LHCN-M2 (cell line): ENCODE measurements at places on chromosomes 6 and 20. TPM values are rescaled to one million over a fixed set of nuclear protein-coding genes. Genes with fewer than 3 reads are reported as not detected.

DNA sequence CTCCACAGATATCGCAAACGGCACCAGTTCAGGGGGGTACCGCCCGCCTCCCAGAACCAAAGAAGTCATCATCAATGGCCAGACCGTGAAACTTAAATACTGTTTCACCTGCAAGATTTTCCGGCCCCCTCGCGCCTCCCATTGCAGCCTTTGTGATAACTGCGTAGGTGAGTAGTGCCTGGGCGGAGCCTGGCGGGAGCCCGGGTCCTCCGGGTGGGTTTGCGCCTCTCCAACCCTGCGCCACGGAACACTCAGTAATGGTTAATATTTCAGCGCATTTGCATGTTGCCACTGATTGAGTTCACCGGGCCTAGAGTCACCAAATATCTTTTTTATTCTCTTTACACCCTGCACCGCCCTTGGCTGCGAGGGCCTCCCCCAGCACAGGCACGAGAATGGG, 212.0 kb downstream of the ZDHHC14 start:
- DNase-seq, result no peak

GRCh38 chr6:145206247-145206907, 528.9 kb downstream of the EPM2A start:
- peak; percentile 44 for DNase-seq

Gene AK9
- 1.2 and 1.9 TPM in 2 replicates for total RNA-seq

DNA sequence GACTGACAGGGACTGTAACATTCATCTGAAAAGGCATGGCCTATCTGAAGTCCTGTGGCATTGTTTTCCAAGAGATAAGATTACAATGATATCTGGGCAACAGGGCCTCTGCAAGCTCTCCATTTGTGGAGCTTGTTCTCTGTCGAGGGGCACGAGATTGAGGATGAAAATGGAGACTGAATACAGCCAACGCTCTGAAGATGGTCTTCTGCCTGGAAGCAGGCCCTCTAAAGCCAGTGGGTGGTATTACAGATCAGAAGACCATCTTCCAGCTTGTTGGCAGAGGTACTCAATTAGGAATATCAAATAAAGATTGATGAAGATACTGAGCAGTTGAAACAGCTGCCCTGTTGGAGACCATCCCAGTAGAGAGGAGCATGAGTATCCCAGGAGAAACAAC, 288.2 kb downstream of the CENPW start:
- no peak for DNase-seq

Gene PPDPF
- 154 and 194 TPM in 2 replicates for total RNA-seq

- DNase-seq, result peak; percentile 46
Measured at GRCh38 chr6:142764311-142764710, 180.7 kb downstream of the HIVEP2 start.

- DNase-seq, result peak; percentile 24
Measured at GRCh38 chr6:167907837-167908681, 81.3 kb downstream of the AFDN start.

Gene NKX2-4
- total RNA-seq, result not detected in 2 replicates

DNA sequence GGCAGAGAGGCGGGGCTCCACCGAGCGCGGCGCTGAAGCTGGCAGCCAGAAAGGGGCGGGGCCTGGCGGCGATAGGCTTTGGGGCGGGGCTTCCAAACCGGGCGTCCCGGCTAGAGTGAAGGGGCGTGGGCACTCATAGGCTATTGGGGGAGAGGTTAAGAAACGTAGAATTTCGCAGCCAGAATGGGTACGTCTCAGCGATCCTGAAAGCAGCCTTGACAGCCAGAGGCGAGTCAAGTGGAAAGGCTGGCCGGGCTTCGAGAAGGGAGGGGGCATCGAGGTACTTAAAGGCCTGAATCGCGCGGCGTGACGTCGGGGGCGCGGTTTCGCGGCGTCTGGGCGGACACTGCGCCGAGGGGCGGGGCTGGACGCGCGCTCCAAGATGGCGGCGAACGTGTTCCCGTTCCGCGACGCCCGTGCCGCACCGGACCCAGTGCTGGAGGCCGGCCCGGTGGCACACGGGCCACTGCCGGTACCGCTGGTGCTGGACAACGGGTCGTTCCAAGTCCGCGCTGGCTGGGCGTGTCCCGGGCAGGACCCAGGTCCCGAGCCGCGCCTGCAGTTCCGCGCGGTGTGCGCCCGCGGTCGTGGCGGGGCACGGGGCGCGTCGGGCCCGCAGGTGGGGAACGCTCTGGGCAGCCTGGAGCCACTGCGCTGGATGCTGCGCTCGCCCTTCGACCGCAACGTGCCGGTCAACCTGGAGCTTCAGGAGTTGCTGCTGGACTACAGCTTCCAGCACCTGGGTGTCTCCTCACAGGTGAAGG, at the start of gene ACTR5:
ACTR5 (plus strand) TSS at position 364 of the 764 bp plus-strand sequence; CDS start at position 383, 19 bp downstream.
- peak; percentile 82 for DNase-seq

Gene NOX3
- not detected in 2 replicates for total RNA-seq

Gene SDC4
- 102 and 126 TPM in 2 replicates for total RNA-seq

DNA sequence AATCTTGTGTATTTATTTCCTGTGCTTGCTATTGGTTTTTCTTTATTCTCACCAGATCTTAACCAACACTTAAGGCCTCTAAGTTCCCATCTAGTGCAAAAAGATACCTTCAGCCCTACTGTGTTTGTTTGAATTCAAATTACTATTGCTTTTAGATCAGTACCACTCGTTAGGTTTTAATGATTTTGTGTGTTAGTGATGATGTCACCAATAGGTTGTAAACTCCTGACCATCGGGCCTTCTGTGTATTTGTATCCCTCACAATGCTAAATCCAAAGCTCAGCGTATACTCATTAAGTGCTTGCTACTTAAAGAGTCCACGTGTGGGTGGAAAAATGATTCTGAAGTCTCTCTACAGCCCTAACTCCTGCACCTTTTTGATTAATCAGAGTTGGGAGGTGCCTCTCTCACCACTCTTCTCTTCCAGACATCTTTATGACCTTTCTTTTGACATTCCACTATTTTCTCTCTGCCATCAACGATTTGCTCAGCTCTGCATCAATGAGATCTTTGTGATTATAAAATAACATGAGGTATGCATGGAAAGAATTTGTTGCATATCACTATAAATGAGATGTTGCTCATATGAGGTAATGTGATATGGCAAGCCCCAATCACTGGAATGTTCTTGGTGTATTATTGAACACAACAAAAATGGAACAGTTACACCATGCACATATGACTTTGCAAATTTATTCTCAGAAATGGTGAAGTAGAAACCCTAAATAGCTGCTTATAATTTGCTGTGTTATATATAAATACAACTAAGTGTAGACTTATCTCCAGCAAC, 55.1 kb upstream of the LAMA2 start:
- DNase-seq, result peak; percentile 40

Gene CLVS2
- total RNA-seq, result under 0.01 TPM in 2 replicates

Gene SAMD3
- not detected in 2 replicates for total RNA-seq

- DNase-seq, result no peak
Measured at GRCh38 chr6:35664945-35665344, 23.8 kb downstream of the FKBP5 start.

DNA sequence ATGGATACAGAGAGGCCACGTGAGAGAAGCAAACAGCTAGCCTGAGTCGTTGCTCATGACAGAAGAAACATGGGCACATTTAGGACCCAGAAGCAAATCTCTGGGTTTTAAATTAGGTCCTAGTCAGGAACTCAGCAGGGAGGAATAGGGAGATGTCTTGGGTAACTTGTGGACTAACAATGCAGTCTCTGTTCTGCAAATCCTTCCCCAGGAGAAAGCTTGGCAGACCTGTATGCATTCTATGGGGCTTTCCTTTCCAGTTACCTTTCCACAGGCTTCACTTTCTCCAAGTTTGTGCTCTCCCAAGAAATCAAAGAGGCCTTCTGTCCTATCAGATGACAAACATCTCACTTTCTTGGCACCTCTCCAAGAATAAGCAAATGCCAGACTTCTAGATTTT, 47.2 kb upstream of the PLCB4 start:
- peak; percentile 41 for DNase-seq

DNA sequence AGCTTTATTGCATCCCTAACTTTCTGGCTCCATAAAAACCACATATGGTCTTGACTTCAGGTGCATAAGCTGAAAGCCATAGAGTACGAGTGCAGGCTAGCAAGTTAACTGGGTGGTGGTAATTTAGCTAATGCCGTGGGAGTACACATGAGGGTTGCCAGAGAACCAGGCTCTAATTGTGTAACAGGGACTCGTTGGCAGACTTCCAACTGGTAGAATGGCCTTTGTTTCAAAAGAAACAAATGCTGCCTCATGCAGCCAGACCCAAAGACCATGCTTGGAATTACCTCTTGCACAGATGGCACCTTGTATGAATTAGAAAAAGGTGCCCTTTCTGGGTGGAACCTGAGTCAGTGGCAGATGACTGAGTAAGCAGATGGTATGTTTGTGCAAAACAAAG, 73.2 kb downstream of the LY86 start:
- DNase-seq, result peak; percentile 11

- no peak for DNase-seq
Measured at GRCh38 chr6:122809001-122809400, 19.9 kb downstream of the SMPDL3A start.

Gene PRSS35
- total RNA-seq, result 0.40 TPM in 1 of 2 replicates, not detected in the other
